ENCODE measurements at places on chromosomes 2 and 18.

GRCh38 chr2:115569547-115569946 is 1127.1 kb downstream of the DPP10 start:
- DNase-seq: no peak

DNA sequence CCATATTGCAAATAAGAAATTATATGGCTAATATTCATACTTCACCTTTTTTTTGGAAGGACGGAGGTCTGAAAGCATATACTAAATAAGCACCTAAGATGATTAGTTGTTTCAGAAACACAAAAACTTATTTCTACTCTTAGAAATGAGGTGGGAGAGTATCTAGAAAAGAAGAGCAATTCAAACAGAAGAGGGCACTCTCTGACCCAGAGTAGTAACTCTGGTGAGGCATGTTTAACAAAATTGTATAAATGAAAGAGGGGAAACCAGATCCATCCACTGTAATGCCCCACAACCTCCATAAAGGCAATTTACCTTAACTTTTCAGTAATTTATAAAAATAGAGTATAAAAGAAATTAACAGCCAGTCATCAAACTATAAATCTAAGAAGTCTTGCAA is 669.6 kb upstream of the VRK2 start:
- DNase-seq: no peak

- DNase-seq: no peak
These were observed 16.2 kb upstream of the GPC1 start for GRCh38 chr2:240419271-240419670.

- no peak for DNase-seq
These were observed 94.7 kb upstream of the L3MBTL4 start for GRCh38 chr18:6509417-6509816.

All from activated effector memory CD4-positive, alpha-beta T cell treated with Interleukin-2 at 50 U/mL for 16 hours (primary cell).